ENCODE measurements at places on chromosomes 2 and 18. TPM values are rescaled to one million over a fixed set of nuclear protein-coding genes. Genes with fewer than 3 reads are reported as not detected.
A peak's percentile ranks its signal among the peaks of the same experiment; 100 is the strongest.

The OR6B2 gene
- total RNA-seq = not detected

GRCh38 chr2:159111346-159111927 is 143.0 kb downstream of the TANC1 start:
- H3K27ac ChIP-seq = no peak overlapping the region
- no peaks in the 10 kb centered on the region for H3K4me1 ChIP-seq
- no peaks in the 10 kb centered on the region for H3K27me3 ChIP-seq

GRCh38 chr18:68564351-68564750 is 150.6 kb downstream of the TMX3 start:
- no peaks in the 10 kb centered on the region for H3K4me1 ChIP-seq
- no peak overlapping the region for H3K4me3 ChIP-seq
- no peaks in the 10 kb centered on the region for H3K36me3 ChIP-seq
- no peaks in the 10 kb centered on the region for H3K27me3 ChIP-seq
- no peak overlapping the region for H3K27ac ChIP-seq
- DNase-seq = peak; percentile 5

DNA sequence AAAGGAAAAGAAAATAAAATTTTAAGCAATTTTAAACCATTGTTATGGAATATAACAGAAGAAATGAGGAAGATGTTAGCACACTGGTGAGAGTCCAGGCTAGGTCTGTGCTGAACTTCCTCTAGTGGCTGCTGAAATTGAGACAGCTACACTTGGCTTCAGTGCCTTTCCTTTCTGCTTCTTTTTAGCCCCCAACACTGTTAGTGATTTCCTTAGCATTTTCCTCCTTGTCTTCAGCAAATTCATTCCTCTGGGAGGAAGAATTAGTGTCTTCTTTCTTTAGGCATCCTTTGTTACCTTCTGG is 47.6 kb downstream of the ITGAV start:
- no peaks in the 10 kb centered on the region for H3K36me3 ChIP-seq
- H3K4me3 ChIP-seq = no peak overlapping the region
- no peak for DNase-seq
- no peaks in the 10 kb centered on the region for H3K4me1 ChIP-seq
- H3K27ac ChIP-seq = no peak overlapping the region

DNA sequence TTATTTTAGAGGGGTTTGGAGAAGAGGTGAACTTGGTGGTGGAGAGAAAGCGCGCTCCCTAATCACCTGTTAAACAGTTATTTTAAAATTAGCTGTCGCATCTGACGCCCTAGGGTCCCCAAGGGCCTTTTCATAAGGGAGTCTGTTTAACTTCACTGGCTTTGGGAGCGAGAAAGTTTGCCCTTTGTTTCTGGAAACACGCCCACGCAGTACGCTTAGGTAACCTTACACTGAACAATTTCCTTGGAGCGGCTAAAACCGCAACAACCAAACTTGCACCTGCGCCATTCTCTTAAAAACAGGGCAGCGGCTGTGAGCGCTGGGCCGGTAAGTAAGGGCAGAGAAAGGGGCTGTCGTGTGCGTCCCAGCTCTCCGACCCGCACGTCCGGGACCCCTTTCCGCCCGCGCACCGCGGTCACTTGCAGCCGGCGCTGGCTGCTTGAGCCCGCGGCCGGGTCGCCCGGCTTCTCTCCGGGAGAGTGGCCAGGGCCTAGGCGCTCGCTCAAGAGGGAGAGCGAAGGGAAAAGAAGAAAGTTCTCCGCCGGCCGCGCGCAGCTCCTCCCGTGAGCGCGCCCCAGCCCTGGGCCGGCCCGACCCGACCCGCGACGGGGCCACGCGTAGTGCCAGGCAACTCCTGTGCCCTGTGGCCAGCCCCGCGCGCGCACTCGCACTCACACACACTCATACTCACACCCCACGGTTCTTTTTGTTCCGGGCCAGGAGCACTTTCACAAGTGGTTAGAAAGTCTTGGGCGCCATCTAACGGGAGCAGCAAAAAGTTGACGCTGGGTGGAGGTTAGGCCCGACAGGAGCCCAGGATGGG is 19.2 kb downstream of the POU3F3 start:
- peaks cover 100% of the 10 kb centered on the region for H3K27me3 ChIP-seq
- H3K27ac ChIP-seq = no peak overlapping the region
- H3K4me1 ChIP-seq = peaks cover 12% of the 10 kb centered on the region
- peak overlapping the region; percentile 88 for H3K4me3 ChIP-seq
- DNase-seq = peak; percentile 89

GRCh38 chr2:42860319-42861094 is 68.1 kb upstream of the HAAO start:
- no peak for DNase-seq
- no peaks in the 10 kb centered on the region for H3K27me3 ChIP-seq
- H3K4me1 ChIP-seq = peaks cover 19% of the 10 kb centered on the region
- H3K27ac ChIP-seq = no peak overlapping the region
- H3K4me3 ChIP-seq = no peak overlapping the region

Measured in neural progenitor cell (in vitro differentiated cells).